Activated B cell treated with CpG ODN at 0.5 μM for 24 hours (primary cell): ENCODE measurements at places on chromosomes 2 and 18. TPM values are rescaled to one million over a fixed set of nuclear protein-coding genes. Genes with fewer than 3 reads are reported as not detected.

GRCh38 chr2:5379811-5380210, 312.4 kb upstream of the SOX11 start:
- no peak for DNase-seq

Gene PRSS56
- not detected in 2 replicates for total RNA-seq

DNA sequence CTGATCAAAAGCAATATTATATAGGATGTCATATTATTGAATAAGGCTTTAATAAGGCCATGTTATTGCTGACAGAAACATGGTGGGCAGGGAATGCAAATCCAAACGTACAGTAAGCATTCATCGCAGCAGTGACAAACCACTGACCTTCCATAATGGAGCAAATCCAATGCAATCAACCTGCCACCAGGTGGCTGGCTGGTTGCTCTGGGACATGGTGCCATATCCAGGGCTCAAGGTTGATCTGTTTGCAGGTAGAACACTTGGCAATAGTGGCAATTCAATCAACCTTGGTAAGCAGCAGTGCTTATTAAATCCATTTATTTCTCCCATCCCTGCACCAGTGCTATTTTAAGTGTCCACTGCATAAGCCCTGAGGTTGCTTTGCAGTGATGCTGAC, 75.4 kb downstream of the CERKL start:
- no peak for DNase-seq

GRCh38 chr2:165203689-165204559, at the start of gene SCN3A:
SCN3A (minus strand) TSS chr2:165204050; CDS start chr2:165176394, 27,656 bp downstream.
- no peak for DNase-seq

DNA sequence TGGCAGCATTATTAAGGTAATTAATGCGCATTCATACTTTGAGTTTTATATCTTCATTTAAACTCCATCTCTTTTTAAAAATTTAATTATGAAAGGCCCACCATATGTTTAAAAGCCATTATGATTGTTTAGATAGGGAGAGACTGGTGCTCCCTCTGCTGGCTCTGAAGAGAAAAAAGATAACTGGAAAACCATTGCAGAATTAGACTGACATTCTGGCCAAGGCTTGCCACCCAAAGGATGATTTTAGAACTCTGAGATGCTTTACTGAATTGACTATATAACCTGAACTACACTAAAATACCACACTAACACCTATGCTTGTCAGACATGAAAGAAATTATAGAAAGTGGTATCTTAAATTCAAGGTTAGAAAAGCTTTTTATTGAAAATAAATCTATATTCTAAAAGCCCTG, 127.6 kb upstream of the SPOPL start:
- no peak for DNase-seq

- DNase-seq, result no peak
These were observed 3.3 kb upstream of the ACOXL start for GRCh38 chr2:110729106-110729505.

Gene CFAP221
- not detected in 2 replicates for total RNA-seq

DNA sequence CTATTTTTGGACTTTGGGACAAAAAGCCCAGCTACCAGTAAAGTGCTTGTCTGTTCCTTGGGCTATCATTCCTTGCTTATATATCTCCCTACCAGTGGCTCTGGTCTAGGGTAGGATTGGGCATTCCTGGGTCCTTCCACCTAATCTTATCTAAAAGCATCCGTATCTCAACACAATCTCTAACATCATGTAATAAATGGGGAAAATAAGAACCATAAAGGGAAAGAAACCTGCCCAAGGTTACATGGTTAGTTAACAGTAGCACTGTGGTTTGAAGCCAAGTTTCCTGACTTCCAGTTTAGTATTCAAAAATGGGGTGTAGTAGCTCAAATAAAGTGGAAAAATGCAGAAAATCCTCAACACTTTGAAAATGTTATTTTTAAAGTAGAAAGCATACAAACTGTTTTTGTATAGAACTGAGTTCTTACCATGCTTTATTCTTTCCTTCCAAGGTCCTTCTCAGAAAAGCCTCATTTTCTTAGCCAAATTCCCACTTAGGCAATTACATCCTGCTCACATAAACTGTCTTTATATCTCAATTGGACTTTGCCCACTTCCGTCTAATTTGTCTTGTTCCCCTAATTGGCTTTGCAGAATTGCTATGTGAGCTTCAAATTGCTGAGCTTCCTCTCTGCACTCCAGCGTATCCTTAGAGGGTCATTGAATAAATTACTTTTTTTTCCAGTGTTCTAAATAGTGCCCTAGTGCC, 273.1 kb upstream of the UBE2E3 start:
- DNase-seq, result no peak

GRCh38 chr2:235981631-235982030, 186.6 kb downstream of the GBX2 start:
- no peak for DNase-seq

DNA sequence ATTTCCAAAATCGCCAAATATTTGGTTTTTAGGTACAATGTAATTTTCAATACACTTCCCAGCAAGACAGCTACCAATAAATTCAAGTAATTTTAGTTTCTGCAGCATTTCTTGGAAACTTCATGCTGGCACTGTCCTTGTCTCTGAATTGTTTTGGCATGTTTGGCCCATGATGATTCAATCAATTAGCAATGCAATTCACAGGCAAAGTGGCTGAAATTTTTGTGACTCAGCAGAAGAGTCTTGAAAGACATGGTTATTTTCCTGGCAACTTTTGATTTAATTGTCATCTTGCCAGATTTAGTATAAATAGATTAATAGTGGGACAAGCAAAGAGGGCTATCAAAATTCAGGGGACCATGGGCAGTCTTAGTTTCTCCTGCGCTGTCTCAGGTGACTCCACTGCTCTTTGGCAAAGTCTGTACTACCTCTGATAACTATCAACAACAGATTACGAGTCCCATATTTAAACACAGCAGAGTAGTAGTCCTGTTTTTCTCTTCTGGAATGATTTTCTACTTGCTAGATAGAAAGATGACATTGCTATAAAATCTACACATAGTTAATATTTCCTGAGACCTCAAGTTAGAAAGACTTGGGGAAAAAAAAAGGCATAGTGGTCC, 88.9 kb upstream of the CYP26B1 start:
- DNase-seq, result no peak
